NCI-H524 treated with DMSO at 0.1 percent for 48 hours (cell line): ENCODE measurements at places on chromosomes 2 and 18.
A peak's percentile ranks its signal among the peaks of the same experiment; 100 is the strongest.

GRCh38 chr2:199958014-199958413 is 2.6 kb downstream of the MAIP1 start:
- no peak for DNase-seq

GRCh38 chr2:158255257-158255656 is 153.6 kb downstream of the UPP2 start:
- no peak for DNase-seq

DNA sequence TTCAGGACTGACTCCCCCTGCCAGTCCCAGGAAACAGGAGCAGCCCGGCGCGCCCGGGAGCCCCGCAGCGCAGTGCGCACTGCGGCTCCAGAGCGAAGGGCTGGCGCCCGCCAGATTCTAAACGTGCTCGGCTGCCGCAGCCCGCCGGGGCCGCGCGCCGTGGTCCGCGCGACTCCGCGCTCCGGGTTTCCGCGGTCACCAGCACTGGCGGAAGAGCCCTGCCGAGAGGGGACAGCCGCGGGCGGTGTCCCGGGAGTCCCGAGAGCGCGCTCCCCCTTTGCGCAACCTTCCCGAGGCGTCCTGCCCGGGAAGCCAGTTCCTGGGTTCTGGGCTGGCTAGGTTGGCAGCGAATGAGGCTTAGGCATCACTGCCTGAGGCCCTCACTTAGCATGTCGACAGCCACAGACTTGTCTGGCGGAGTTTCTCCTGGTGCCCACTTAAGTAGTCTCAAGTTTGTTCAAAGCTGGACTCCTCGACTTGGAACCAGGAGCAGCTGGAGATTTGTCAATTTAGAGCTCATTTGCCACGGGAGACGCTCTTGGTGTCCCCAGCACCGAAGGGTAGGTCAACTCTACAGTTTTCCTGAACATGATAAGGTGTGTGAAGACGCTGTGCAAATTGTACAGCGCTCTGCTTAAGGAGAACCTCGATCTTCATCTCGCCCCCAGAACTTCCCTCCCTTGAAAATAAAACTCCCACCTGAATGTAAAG is 1.5 kb upstream of the VSNL1 start:
- peak; percentile 42 for DNase-seq

DNA sequence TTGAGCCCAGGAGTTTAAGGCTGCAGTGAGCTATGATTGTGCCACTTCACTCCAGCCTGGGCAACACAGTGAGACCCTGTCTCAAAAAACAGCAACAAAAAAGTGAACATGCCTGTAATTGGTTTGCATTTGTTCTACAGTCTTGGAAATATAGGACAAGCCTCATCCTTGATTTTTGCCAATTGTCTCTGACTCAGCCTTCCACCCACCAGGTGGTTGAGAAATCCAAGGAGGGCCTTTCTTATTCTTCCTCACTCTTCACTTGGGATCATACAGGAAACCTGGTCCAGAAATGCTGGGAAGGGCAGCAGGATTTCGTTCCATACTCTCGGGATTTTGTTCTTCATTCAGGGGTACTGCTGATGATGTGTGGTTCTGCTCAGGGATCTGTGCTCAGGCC is 94.6 kb downstream of the CDC42EP3 start:
- DNase-seq, result no peak

DNA sequence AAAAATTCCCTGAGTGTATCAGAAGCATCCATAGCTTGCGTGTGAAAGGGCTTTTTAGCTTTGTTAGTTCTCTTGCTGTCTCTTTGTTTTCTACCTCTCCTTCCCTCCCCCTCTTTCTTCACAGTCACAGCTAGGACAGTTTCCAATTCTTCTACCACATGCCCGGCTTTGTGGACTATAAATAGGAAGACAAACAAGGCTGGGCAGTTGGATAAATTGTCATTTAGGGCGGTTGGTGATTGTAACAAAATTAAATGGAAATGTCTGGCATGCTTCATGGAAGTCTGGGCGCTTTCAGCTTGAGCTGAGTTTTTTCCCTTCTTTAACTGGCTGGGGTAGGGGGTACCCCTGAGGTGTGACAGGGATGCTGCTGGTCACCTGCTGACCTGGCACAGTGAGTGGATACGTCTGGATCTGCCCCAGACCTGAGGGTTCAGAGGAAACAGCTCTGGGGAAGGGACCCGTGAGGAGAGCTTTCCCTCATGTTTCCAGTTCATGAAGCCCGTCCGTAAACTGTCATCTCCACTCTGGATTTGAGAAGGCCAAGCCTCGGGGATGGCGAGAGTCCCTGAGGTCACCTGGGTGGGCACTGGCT is 29.0 kb upstream of the GIGYF2 start:
- DNase-seq, result no peak

GRCh38 chr2:187155476-187155875 is 292.6 kb downstream of the CALCRL start:
- DNase-seq, result no peak

GRCh38 chr2:160368988-160369930 is 124.3 kb downstream of the RBMS1 start:
- DNase-seq, result no peak

- DNase-seq, result no peak
Measured at GRCh38 chr18:78352910-78353309, 626.7 kb upstream of the SALL3 start.
